ENCODE measurements at places on chromosomes 16 and 17.

GRCh38 chr17:61235001-61235826 lies 164.4 kb upstream of the TBX2 start:
- no peaks in the 10 kb centered on the region for H3K27me3 ChIP-seq
- H3K4me1 ChIP-seq: no peaks in the 10 kb centered on the region
- H3K27ac ChIP-seq: no peak overlapping the region
- H3K36me3 ChIP-seq: no peaks in the 10 kb centered on the region
- no peak for DNase-seq

GRCh38 chr16:66572356-66572755 lies 6.1 kb downstream of the CMTM1 start:
- no peaks in the 10 kb centered on the region for H3K36me3 ChIP-seq
- H3K27me3 ChIP-seq: no peaks in the 10 kb centered on the region
- DNase-seq: no peak
- H3K4me1 ChIP-seq: no peaks in the 10 kb centered on the region

DNA sequence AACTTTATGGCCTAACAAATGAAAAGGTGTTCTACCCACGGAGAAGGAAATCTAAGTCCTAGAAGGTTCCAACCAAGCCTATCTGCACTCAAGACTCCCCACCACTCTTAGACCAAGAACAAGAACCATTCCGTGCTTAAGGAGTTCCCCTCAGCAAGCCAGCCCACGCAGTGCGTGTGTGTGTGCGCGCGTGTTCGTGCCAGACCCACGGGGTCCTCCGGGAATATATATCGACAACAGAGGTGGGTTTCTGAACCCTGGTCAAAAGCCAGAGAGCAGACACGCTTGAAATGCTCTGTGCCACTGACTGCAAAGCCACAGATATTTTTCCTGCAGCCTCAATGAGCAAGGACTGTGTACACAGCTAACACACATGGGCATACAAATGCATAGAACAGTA lies 70.7 kb downstream of the SLC39A11 start:
- H3K27me3 ChIP-seq: no peaks in the 10 kb centered on the region
- no peak overlapping the region for H3K27ac ChIP-seq
- H3K4me3 ChIP-seq: no peak overlapping the region
- no peaks in the 10 kb centered on the region for H3K36me3 ChIP-seq

DNA sequence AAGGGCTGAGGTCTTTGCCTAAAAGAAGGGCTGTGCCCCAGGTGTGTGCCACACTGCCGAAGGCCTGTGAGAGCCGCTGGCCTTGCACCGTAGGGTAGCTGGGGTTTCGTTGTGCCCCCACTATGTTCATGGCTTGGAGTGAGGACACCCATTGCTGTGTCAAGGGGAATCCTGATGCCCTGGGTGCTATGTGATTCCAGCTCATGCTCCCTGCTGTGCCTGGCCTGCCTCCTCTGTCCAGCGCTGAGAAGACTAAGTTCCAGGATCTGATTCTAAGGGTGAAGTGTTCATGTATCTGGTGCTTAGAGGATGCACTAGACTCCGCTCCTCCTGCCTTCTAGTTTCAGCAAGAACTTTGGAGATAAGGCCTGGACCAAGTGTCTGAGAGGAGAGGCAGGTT lies 47.4 kb downstream of the SREBF1 start:
- no peaks in the 10 kb centered on the region for H3K36me3 ChIP-seq
- no peaks in the 10 kb centered on the region for H3K27me3 ChIP-seq
- H3K4me3 ChIP-seq: no peak overlapping the region
- H3K27ac ChIP-seq: no peak overlapping the region
- no peak for DNase-seq

- no peaks in the 10 kb centered on the region for H3K4me1 ChIP-seq
- no peaks in the 10 kb centered on the region for H3K27me3 ChIP-seq
- no peaks in the 10 kb centered on the region for H3K36me3 ChIP-seq
- no peak overlapping the region for H3K4me3 ChIP-seq
These were observed 62.5 kb downstream of the ABCA8 start for GRCh38 chr17:68892658-68893057.

GRCh38 chr16:85541181-85541580 lies 71.9 kb upstream of the GSE1 start:
- H3K4me1 ChIP-seq: no peaks in the 10 kb centered on the region
- H3K36me3 ChIP-seq: no peaks in the 10 kb centered on the region

DNA sequence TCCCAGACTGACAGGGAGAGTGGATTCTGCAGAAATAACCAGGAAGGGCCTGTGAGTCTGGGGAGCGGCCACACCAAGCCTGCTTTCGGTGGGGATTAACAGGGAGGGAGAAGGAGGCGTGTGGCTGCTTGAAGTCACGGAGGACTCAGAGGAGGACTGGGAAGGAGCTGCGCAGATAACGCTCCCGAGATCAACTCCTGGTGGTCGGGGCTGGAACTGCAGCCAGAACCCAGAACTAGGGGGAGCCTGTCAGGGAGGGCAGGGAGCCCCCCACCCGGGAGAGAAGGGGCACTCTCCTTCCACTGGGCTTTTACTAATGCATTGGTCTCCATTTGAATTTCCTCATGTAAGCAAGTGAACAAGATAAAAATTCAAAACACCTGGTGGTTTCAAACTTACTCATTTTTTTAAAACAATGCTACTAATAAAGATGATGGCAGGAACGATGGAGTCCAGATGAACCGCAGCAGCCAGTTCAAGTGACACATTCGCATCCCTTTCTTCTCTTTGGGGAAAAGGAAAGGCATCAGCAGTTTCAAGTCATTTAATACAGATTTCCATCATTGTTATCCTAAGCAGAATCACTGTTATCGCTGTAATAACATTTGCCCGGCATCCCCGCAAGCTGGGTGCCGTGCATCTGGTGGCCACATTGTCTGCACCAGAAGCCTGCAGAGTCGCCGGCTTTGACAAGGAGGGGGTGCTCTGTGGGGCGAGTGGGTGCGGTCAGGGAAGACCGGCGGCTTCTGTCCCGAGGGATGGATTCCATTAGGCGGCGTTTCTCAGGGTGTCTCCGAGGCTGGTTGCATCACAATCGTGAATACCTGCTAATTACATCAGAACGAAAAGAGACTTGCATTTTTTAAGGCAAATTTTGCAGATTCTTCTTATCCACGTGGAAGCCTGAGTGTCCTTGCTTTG lies 183.0 kb downstream of the FOXL1 start:
- H3K4me1 ChIP-seq: no peaks in the 10 kb centered on the region
- no peaks in the 10 kb centered on the region for H3K36me3 ChIP-seq
- H3K4me3 ChIP-seq: no peak overlapping the region
- H3K27me3 ChIP-seq: no peaks in the 10 kb centered on the region

DNA sequence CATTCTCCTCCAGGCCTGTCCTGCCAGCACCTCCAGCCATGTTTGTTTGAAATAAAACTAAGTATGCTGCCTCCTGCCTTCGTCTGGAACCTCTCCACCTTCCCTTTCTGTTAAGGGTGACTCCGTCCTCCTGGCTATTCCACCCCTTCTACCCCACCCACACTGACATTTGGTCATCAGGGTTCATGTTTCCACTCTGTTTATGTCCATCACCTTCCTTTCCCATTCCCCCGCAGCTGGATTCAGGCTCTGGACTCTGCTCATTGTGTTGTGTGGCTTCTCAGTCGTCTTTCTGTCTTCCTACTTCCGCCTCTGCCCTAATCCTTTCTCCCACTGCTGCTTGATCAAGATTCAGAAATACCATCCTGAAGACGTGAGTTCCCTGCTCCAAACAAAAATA lies 28.6 kb downstream of the EPN2 start:
- H3K27ac ChIP-seq: no peak overlapping the region
- H3K36me3 ChIP-seq: no peaks in the 10 kb centered on the region
- H3K4me1 ChIP-seq: no peaks in the 10 kb centered on the region
- no peak overlapping the region for H3K4me3 ChIP-seq
- DNase-seq: no peak
- H3K27me3 ChIP-seq: no peaks in the 10 kb centered on the region

GRCh38 chr16:1197237-1197866 lies 27.7 kb downstream of the TPSG1 start:
- no peaks in the 10 kb centered on the region for H3K27me3 ChIP-seq
- no peak for DNase-seq
- no peak overlapping the region for H3K4me3 ChIP-seq
- H3K27ac ChIP-seq: no peak overlapping the region

- no peak overlapping the region for H3K27ac ChIP-seq
- no peaks in the 10 kb centered on the region for H3K36me3 ChIP-seq
- H3K4me3 ChIP-seq: no peak overlapping the region
- peaks cover 52% of the 10 kb centered on the region for H3K4me1 ChIP-seq
These were observed 118.2 kb upstream of the CHMP6 start for GRCh38 chr17:80873307-80873951.

GRCh38 chr16:21997697-21998480 lies 3.0 kb downstream of the PDZD9 start:
- no peaks in the 10 kb centered on the region for H3K27me3 ChIP-seq
- H3K4me3 ChIP-seq: no peak overlapping the region
- DNase-seq: no peak
- peaks cover 8% of the 10 kb centered on the region for H3K4me1 ChIP-seq

DNA sequence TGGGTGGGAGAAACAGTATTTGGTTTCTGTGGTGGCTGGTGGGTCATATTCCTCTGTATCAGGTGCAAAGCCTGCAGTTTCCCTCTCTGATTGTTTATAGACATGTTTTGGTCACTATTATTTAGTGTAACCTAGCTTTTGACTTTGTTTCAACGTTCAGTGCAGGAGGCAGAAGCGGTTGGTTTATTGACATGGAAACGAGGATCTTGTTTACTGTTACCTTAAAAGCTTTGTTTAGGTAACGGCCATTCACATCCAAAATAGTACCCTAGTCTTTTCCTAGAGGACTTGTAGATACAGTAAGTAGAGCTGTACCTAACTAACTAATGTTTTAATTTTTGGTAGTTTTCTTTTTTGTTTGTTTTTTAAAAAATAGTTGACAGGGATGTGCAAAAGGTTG lies 3.5 kb downstream of the MSI2 start:
- no peak overlapping the region for H3K27ac ChIP-seq
- peaks cover 27% of the 10 kb centered on the region for H3K36me3 ChIP-seq

GRCh38 chr16:24819462-24820040 lies 26.2 kb upstream of the SLC5A11 start:
- no peak overlapping the region for H3K4me3 ChIP-seq
- no peaks in the 10 kb centered on the region for H3K4me1 ChIP-seq
- no peaks in the 10 kb centered on the region for H3K27me3 ChIP-seq
- no peak for DNase-seq
- peaks cover 76% of the 10 kb centered on the region for H3K36me3 ChIP-seq

GRCh38 chr17:50022463-50023130 lies 27.6 kb upstream of the DLX3 start:
- H3K36me3 ChIP-seq: no peaks in the 10 kb centered on the region
- DNase-seq: no peak
- H3K27ac ChIP-seq: no peak overlapping the region
- H3K4me1 ChIP-seq: peaks cover 8% of the 10 kb centered on the region

DNA sequence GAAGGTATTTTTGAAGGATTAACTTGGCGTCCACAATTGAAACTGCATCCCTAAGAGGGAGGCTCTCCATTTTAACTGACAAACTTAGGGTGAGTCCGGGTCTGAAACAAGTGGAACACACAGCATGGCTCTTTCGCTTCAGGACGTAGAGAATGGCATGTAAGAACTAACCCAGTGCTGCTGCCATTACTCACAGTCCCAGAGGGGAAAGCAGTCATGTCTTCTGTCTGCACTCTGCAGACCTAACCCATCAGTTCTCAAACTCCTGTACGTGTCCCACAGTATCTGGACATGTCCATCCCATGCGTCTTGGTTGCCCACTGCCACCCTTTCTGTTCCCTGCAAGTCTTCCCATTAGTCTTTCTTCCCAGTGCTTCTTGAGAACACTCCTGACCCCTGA lies 563 bp downstream of the ST6GALNAC1 start:
- no peaks in the 10 kb centered on the region for H3K36me3 ChIP-seq
- H3K4me3 ChIP-seq: peak overlapping the region; percentile 36
- no peak for DNase-seq
- H3K4me1 ChIP-seq: peaks cover 35% of the 10 kb centered on the region
- peak overlapping the region; percentile 33 for H3K27ac ChIP-seq

DNA sequence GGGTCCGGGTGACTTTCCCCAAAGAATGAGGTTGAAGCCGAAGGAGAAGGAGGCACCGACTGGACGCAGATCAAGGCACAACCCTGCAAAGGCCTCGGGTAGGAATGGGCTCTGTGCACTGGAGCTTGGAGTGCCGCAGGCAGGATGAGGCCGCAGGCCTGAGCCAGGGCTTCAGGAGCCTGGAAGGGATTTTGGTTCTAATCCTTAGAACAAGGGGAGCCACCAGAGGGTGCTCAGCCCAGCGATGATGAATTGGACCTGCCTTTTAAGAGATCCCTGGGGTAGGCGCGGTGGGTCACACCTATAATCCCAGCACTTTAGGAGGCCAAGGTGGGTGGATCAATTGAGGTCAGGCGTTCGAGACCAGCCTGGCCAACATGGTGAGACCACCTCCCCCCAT lies 8.1 kb downstream of the CIBAR2 start:
- H3K27me3 ChIP-seq: no peaks in the 10 kb centered on the region
- DNase-seq: no peak
- no peak overlapping the region for H3K27ac ChIP-seq

DNA sequence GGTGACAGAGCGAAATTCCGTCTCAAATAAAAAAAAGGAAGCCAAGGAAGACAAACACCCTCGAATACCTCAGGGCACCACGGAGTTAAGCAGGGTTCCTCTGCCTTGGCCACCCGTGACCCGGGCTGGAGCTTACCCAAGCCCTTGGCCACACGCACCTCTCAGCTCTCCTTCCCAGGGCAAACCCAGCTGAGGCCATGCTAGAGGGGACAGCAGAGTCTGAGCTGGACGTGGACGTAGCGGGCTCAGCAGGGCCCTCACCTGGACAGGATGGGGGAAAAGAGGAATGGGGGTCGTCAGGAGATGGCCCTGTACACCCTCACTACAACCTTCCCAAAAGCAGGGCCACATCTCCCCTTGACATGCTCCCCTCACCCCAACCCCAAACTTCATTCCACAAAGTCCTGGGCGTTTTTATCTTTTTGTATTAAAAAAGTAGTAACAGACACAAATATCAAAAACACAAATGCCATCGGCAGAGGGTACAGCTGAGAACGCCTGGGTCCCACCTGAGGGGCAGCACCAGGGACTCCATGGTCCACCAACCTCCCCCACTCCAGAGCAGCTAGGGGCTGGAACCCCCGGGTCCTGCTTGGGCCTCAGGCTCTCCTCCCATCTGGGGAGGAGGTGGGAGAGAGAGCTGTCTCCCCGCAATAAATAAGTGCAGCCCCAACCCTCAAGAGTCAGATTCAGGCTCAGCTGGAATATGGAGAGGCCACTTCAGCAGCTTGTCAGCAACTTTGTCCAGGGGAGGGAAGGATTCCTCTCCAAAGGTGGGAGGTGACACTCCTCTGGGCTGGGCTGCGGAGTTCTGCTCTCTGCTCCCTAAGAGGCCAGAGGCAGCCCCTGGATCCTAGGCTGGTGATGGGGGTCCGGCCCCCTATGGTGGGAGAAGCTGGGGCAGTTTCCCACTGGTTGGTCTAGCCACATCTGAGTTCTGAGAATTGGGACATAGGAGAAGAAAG lies 11.9 kb downstream of the PER1 start:
- H3K4me3 ChIP-seq: no peak overlapping the region
- H3K36me3 ChIP-seq: peaks cover 46% of the 10 kb centered on the region
- peaks cover 20% of the 10 kb centered on the region for H3K4me1 ChIP-seq
- peak; percentile 14 for DNase-seq

Data from CD4-positive, alpha-beta memory T cell (primary cell).